ENCODE measurements at places on chromosomes 12 and 14.

DNA sequence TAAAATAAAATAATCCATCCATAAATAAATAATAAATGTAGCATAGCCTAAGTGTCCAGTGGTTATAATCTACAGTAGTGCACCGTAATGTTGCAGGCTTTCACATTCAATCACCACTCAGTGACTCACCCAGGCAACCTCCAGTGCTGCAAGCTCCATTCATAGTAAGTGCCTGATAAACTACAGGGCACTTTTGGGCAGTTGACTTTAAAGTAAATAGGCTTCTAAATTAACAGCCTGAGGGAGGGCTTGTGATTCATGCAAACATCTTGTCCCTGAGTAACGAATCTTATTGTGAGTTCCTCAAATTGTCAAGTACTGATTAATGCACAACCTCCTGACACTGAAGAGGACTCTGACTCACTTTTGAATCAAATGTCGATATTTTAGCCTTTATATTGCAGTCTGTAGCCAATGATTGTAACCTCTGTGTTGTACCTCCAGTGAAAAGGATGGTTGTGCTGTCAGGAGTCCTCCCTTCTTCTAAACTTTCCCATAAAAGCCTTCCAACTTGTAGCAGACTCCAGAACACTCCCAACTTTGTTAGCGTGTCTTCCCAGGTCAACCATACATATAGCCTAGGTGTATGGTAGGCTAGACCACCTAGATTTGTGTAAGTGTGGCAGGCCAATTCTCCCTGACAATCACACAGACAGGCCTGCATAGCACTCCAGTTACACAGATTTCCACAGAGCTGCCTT, 55.0 kb upstream of the BICD1 start:
- no peak for DNase-seq

DNA sequence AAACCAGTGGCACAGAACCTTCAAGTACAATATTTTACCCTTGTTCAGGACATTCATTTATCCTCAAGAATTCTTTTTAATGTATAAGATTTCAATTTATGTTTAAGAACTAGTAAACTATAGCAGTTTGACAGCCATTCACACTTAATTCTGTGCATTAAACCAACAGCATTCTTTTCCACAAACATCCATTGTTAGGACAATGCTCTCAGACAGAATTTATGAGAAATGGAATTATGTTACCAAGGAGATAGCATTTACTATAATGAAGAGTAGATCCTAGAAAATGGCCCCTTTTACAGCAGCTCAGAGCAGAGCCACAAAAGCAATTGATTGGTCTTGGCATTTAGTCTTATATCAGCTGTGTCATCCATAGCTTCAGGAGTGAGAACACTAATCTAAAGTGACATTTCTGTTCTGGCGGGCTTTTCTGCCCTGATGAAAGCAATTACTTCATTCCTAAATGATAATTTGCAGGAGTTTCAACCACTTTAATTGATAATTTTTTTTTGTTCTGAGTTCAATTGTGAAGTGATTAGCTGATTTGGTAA, 268.9 kb downstream of the NPAS3 start:
- no peak for DNase-seq

DNA sequence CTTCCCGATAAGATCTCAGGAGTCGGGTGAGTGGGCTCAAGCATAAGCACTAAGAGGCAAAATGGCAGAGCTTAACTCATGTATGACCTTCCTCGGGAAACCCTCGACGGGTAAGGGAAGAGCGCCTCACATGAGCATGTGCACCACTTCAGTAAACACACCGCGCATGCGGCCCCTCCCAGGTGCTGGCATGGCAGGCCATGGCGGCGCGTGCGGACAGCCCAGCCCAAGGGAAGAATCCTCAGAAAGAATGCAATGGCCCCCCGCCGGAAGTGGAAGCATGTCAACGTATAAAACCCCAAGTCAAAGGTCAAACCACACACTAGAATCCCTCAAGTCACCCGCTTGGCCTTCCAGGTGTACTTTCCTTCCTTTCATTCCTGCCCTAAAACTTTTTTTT, 6.6 kb upstream of the TNFAIP2 start:
- no peak for DNase-seq

DNA sequence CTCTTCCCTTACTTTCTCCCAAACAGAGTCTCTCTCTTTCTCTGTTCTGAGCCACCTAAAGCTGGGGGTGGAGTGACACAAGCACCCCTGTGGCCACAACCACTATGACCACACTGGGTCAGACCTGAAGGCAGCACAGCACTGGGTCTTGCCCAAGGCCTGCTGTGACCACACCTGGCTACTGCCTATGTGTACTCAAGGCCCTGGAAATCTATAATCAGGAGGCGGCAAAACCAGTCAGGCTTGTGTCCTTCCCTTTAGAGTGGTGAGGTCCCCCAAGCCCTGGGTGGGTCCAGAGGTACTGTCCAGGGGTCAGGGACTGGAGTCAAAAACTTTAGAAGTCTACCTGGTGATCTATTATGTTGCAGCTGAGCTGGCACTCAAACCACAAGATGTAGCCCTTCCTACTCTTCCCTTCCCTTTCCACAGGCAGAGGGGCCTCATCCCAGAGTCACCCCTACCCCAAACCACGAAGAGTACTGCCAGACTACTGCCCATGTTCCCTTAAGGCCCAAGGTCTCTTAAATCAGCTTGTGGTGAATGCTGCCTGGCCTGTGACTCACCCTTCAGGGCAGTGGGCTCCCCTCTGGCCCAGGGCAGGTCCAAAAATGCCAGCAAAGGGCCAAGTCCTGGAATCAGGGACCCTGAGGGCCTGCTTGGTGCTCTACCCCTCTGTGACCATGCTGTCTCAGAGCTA, 179.8 kb upstream of the DYRK2 start:
- DNase-seq: no peak

- no peak for DNase-seq
Observed at GRCh38 chr12:13258717-13259119, 62.2 kb downstream of the EMP1 start.

DNA sequence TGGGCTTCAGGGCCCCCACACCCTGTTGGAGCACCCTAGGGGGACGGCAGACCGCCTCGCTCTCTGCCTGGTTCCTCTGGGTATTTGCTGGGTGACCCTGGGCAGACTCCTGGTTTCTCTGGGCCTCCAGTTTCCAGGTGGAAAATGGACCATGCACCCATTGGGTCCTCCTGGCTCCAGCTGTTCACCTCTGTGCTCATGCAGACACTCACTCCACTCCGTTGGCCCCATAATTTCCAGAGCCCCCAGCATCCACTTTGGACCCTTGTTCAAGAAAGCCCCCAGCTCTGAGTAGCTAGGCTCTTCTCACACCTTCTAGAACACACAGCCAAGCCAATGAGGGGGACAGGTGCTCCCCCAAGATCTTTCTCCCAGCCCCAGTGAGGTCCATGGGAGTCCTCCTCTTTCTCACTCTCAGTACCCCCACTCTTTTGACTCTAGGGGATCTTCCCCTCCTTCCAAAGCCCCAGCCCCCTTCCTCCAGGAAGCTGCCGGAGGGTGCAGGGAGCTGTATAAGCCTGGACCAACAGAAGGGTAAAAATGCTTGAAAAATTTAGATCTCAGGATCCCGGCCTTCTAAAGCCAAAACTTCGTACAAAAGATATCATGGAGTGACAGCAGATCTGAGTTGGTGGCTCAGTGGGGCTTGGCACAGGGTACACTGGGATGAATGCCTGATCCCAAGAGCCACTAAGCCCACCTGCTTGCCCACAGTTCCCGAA, 174.8 kb upstream of the RTL1 start:
- DNase-seq: no peak

GRCh38 chr14:31357279-31357678, 63.1 kb downstream of the HEATR5A start:
- DNase-seq: no peak

GRCh38 chr14:77864085-77864484, 64.2 kb downstream of the ADCK1 start:
- no peak for DNase-seq

GRCh38 chr12:42705863-42706262, 116.3 kb upstream of the PRICKLE1 start:
- no peak for DNase-seq

- no peak for DNase-seq
Observed at GRCh38 chr14:104212206-104213095, 74.1 kb downstream of the KIF26A start.

DNA sequence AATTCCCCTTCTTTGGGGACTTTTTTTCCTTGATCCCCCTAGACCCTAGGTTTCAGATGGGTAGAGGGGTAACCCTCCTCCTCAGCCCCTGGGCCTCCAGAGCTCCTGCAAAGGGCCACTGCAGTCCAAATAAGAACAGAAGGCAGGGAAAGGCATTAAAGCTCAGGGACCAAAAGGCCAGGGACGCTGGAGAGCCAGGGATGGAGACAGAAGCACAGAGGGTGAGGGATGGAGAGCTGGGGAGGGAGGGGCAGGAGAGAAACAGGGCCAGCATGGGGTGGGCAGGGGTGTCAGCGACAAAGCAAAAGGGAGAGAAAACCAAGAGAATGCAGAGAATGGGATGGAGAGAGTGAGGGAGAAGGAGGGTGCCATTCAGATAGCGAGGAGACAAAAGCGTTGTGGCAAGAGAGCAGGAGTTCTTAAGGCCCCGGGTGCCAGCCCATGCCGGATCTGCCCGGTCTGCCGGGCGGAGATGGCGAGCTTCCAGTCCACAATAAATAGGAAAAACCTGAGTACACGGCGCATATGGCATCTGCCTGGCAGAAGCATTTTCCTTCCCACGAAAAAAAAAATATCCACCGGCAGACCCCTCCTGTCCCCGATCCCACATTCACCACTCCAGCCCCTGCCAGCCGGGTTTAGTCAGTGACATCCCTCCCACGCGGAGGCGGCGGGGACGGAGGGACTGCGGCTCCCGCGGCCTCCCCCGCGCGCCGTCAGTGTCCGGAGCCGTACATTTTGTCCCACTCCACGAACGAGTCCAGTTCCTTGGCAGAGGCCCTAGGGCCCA, 28.6 kb downstream of the FIGNL2 start:
- DNase-seq: no peak

DNA sequence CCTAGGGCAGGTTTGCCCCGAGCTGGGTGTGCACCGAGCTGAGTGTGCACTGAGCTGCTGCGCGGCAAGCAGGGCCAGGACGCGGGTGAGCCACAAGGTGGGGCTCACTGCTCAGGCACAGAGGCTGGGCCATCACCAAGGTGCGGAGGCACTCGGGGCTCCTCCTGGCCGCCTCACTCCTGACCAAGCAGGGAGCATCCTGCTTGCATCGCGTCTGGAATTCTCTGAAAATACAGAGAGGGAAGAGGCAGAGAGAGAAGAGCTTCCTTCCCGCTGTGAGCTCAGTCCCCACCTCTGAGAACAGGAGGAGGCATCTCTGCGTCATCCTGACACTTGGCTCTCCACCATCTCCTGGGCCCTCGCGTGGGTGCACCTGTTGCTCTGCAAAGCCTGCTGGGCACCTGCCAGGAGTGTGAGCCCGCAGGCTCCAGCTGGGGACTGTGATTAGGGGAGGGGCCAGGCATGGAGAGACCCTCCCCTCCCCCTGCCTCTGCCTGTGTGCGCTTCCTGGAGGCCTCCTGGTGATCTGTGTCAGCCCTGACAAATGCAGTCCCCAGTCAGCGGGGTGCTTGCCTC, 116.3 kb downstream of the GLT1D1 start:
- DNase-seq: peak; percentile 76

DNA sequence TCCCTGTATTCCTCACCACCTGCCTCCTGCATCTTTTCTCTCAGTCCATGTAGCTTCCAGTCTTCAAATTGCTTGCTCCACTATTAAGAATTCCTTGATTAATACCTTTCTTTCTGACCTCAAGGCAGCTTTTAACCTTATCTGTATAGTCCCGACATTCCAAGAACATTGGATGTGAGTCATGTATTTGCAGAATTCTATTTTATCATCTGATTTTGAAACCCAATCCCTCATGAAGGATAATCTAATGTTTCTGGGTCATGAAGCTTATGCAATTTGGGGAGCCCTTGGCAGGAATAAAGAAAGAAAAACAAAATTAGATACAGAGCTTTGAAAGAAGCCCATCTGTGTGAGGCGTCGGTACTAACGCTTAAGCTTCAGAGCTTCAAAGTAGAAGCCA, 63.4 kb upstream of the CCND2 start:
- DNase-seq: no peak

GRCh38 chr14:42190744-42191143, 584.1 kb downstream of the LRFN5 start:
- no peak for DNase-seq

GRCh38 chr12:96810477-96810876, 96.6 kb upstream of the NEDD1 start:
- DNase-seq: no peak

GRCh38 chr12:27859648-27860047, 79.6 kb upstream of the MANSC4 start:
- no peak for DNase-seq

DNA sequence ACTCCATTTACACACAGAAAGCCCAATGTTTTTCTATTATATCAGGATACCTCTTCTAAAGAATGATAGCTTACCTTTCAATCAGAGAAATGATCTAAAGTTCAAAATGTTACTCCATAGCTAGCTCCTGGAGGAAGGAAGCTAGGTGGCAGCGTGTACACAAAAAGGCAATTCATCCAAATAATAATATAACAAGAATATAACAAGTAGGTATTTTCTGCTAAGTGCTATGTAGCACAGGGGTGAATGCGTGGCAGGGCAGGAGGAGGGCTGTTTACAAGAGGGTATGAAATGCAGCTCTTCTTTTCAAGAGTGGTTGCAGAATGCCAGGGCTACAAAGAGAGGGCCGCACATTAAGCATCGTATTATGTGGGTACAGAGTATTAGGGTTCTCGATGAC, 663 bp upstream of the SNAPC1 start:
- no peak for DNase-seq

GRCh38 chr14:52051251-52051650, 17.6 kb downstream of the NID2 start:
- DNase-seq: no peak

DNA sequence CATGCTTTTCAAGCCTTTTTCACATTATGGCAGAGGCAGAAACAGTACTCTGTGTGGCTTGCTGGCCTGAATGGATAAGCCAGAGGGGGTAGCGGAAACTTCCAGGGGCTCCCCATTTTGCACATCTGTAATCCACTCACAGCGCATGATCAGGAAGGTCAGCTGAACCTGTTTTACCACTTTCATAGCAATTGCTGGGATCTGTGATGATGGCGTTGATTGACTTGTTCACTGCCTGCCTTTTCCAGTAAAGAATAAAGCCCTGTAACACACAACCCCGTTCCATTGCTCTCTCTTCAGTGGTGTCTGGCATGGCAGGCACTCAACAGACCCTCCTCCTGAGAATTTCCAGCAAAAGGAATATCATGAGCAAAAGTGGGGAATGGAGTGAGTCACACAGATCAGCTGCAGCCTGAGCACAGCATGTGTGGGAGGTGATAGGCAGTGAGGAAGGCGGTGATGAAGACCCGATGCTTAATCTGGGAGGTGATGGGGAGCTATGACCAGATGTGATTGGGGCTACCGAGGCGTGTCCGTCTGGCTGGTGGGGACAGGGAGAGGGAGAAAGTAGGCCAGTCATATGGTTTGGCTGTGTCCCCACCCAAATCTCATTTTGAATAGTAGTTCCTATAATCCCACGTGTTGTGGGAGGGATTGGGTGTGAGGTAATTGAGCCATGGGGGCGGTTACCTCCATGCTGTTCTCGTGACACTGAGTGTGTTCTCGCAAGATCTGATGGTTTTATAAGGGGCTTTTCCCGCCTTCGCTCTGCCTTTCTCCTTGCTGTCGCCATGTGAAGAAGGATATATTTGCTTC, 44.7 kb upstream of the CHST11 start:
- DNase-seq: no peak

- peak; percentile 36 for DNase-seq
Observed at GRCh38 chr12:128069359-128069997, 197.5 kb upstream of the TMEM132C start.

- DNase-seq: no peak
Observed at GRCh38 chr12:90631591-90632212, 323.3 kb downstream of the CCER1 start.
